ENCODE measurements at places on chromosomes 5 and 9.

DNA sequence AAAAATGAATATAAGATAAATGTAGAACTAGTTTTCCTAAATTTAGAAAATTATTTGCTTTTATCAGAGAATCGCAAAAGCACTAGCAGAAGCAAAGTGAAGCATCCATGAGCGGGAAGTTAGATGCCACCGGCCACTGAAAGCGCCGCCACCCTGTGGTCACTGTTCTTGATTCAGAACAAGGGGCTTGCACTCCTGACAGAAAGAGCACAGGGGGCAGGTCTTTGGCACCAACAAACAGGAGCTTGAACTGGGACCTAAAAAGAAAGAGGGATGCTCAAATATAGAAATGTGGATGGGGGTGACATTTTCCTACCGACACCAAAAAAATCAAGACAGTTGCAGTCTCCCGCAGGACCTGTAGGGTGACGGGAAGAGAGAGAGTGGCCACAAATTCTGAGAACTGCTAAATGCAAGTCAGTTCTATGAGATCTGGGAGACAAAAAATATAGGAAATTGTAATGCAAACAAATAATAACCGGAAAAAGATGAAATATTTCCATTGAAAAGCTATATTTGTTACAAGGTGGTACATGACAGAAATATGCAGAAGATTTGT is 144.3 kb downstream of the CDH12 start:
- DNase-seq = no peak

DNA sequence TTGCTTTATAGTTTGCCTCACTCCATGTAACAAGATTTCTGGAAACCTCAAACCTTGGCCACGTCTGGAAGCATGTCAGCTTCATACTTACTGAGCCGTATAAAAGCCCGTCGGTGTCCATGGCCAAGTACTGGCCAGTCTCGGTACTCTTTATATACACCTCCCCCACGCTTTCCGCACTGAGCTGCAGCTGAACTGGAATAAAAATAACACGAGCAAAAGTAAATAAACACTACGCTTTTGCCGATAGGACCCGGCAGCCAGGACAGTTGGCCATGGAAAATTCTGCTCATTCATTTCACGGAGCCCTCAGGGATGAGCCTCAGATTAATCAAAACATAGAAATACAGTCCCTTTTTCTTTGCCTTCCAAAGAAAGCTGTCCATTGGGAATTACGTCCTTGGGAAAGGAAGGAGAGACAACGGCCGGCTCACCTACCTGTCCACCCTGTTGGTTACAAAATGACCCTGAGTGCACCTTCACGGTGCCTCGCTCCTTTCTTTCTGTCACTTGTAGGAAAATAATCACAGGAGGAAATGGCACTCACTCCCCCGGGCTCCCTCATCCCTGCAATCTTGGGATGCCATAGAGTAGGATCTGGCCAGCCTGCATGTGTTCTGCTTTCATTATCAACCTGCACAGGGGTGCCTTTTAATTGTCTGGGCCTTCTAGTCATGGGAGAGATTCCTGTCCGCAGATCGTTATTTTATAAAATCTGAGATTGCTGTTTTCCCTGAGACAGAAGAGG is 85.1 kb downstream of the FGF1 start:
- no peak for DNase-seq

GRCh38 chr9:27377811-27378456 is 81.0 kb upstream of the EQTN start:
- DNase-seq = no peak

DNA sequence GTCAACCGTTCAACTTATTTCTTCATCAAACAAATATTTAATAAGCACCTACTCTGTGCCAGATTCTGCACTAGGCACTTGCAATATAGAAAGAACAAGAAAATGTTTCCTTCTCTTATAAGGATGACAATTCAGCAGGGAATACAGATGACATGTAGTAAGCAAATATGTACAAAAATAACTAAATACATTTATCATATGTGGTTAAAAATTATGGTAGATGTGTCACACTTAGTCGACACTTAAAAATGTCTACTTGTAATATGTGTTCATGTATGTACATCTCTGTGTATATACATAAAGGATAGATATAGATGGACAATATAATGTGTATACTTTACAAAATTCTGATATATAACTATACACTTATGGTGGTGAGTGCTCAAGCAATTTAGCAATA is 417.0 kb upstream of the MEF2C start:
- no peak for DNase-seq

DNA sequence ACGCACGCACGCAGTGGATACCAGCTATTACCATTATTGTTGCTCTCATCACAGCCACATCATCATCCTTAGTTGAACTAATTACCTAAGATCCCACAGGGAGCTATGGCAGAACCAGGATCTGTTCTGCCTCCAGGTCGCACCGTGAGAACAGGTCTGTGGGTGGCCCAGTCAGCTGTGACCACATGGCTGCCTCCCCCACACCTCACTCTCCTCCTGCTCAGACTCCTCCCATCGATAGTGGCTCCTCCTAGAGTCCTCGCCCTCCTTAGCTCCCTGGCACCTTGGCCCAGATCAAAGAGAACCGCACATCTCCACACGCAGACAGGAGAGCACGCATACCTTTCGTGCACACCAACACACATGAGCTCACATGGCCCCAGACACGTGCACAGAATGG is 32.4 kb upstream of the RPL26L1 start:
- DNase-seq = no peak

DNA sequence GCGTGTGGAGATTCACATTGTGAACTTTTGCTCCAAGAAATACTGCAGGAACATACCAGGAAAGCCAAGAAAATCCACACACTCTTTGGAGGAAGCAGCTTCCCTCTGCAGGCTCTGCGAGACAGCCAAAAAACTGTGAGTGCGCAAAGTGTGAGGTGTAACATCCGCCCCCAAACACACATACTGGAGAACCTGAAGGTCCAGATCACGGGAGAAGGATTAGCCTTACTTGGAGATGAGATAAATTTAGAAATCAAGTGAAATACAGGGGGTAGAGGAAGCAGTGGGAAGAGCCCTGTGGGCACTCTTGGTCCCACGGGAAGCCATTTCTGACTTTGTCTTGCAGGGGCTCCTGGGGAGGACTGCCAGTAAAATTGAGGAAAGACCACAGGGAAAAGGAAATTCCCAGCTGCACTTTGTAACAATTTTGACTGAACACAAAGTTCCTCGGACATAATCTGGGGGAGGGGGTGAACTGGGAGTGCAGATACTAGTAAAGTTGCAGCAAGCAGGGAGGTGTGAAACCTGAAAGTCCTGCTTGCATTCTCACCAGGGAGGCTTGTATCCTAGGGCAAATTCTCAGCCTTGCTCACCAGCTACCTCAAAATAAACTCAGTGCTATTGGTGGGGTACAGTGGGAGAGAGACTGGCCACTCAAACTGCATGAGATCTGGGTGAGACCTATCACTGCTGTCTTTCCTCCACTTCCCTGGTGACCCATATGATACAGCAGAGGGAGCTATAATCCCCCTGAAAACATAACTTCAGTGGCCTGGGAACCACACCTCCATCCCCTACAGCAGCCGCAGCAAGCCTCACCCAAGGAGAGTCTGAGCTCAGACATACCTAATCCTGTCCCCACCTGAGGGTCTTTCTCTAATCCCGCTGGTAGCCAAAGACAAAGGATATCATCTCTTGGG is 109.1 kb downstream of the ALDH1A1 start:
- no peak for DNase-seq

DNA sequence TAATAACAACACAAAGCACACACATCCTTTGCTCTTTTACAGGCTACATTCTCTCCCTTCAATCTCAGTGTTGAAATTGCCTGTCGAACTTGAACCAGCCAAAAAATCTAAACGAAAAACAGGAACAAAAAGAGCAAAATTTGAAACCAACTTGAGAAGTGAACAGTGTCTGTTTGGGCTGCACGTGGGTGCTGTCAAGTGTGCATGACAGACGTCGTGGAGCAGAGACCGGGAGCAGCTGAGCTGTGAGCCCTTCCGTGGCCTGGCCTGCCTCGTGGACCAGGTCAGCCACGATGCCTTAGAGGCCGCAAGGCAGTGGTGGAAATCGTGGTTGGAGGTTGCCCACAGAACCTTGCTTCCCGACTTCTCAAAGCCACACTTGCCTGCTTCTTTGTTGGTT is 34.8 kb upstream of the DENND1A start:
- DNase-seq = no peak

- DNase-seq = no peak
Observed at GRCh38 chr9:121692606-121693387, 41.4 kb downstream of the DAB2IP start.

DNA sequence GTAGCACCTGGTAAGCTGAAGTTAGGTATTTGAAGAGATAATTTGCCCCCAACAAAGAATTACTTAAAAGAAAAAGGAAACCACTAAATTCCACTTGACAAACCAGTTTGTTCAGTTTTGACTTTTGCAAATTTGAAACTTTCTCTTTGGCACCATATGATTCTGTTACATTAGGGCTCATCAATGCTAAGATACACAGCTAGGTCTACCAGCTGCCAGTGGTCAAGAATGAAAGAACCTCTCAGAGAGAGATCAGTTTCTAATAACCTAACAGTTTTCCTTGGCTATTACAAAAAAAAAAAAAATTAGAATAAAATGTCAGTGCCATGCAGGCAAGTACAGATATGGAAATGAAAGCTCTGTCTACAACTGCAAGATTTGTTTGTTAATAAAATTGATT is 92.3 kb downstream of the CAAP1 start:
- DNase-seq = no peak

Measured in activated CD8-positive, alpha-beta memory T cell treated with anti-CD3 and anti-CD28 coated beads for 1 hour (primary cell).